T-cell (primary cell): ENCODE measurements at places on chromosomes 5 and 9.

- peaks cover 15% of the 10 kb centered on the region for H3K36me3 ChIP-seq
- no peak overlapping the region for H3K27ac ChIP-seq
- DNase-seq, result no peak
- H3K27me3 ChIP-seq, result no peaks in the 10 kb centered on the region
Observed at GRCh38 chr5:32261198-32261597, 51.5 kb downstream of the MTMR12 start.

DNA sequence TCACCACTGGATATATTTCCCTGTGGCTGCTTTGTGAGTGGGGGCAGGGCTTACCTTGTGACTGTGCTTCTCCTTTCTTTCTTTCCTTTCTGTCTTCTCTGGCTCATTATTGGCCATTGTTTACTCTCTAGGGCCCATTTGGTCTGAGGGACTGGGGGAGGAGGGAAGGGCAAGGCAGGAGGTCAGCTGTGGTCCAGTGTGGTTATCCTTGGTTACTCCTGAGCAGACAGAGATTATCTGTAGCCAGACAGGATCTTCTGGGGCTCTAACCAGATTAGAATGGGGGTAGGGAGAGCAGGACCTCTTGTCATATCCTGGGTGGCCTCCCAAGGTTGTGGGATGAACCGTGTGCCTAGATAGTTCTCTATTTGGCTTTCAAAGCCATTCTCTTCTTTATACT is 71.2 kb downstream of the ANKRD55 start:
- no peak overlapping the region for H3K27ac ChIP-seq
- no peak for DNase-seq
- H3K36me3 ChIP-seq, result no peaks in the 10 kb centered on the region
- peaks cover 31% of the 10 kb centered on the region for H3K4me1 ChIP-seq

- no peaks in the 10 kb centered on the region for H3K27me3 ChIP-seq
- H3K4me1 ChIP-seq, result no peaks in the 10 kb centered on the region
- no peak for DNase-seq
- no peak overlapping the region for H3K4me3 ChIP-seq
Observed at GRCh38 chr9:78791779-78792178, 494.9 kb downstream of the PSAT1 start.

DNA sequence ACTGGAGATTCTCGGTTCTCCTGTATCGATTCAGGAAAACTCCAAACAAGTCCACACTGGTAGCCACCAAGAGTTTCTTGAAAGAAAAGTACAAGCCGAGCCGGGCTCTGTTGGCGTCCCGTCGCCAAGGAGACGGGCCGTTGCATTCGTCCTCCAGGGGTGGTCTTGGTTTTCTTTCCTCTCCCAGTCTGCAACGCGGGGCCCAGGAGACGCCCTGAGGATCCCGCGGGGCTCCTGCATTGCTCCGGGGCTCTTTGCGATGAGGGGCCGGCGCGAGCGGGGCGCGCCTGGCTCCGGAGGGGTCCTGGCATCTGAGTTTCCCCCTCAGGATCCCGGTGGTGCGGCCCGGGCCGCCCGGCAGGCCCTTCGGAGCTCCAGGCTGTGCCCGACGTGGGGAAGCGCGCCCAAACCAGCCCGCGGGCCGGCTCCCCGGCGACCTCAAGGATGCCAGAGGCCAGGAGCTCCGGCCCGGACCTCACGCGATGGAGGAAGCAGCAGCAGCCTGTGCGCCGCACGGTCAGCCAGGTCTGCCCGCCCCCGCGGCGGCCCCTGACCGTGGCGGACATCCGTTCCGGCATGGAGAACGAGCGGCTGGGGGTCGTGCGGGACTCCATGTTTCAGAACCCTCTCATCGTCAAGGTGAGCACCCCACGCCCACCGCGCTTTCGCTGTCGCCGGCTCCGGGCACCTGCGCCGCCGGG is at the start of gene CFAP77:
Gene CFAP77 (plus strand): TSS at position 384 of the 701 bp plus-strand sequence. CDS start 61 bp downstream, at position 445.
- DNase-seq, result peak; percentile 39
- H3K27ac ChIP-seq, result no peak within 1 kb of the TSS
- peak within 1 kb of the TSS; percentile 26 for H3K4me3 ChIP-seq
- peaks cover 44% of the 10 kb centered on the region for H3K4me1 ChIP-seq

- no peak for DNase-seq
- H3K4me1 ChIP-seq, result peaks cover 30% of the 10 kb centered on the region
- H3K4me3 ChIP-seq, result peak overlapping the region; percentile 67
Observed at GRCh38 chr5:124651663-124652513, 94.6 kb downstream of the ZNF608 start.

DNA sequence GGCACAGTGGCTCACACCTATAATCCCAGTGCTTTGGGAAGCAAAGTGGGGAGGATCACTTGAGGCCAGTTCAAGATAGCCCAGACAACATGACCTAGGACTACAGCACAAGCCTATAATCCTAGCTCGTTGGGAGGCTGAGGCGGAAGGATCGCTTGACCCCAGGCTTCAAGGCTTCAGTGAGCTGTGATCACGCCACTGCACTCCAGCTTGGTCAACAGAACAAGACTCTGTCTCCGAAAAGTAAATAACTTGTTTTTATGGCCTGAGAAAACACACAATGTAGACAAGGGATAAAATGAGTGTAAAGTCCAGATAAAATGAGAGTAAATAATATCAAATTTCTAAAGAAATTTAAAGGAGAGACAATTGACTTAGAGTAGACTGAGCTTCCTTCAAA is 26.3 kb downstream of the SHLD3 start:
- peaks cover 5% of the 10 kb centered on the region for H3K36me3 ChIP-seq
- H3K4me3 ChIP-seq, result no peak overlapping the region
- no peak for DNase-seq
- no peaks in the 10 kb centered on the region for H3K27me3 ChIP-seq
- H3K4me1 ChIP-seq, result no peaks in the 10 kb centered on the region
- no peak overlapping the region for H3K27ac ChIP-seq

GRCh38 chr5:37709020-37709419 is 130.8 kb downstream of the GDNF start:
- H3K27me3 ChIP-seq, result no peaks in the 10 kb centered on the region
- no peaks in the 10 kb centered on the region for H3K4me1 ChIP-seq
- no peak overlapping the region for H3K27ac ChIP-seq
